Cerebellum (tissue), 4 donors: ENCODE measurements at places on chromosomes 4 and X. TPM values are rescaled to one million over a fixed set of nuclear protein-coding genes. Genes with fewer than 3 reads are reported as not detected.

Gene RAB39B
- total RNA-seq = 20.1 TPM

Gene SSX4B
- not detected for total RNA-seq

Gene KLHL34
- total RNA-seq = 0.09 TPM

Gene P2RY8
- 0.09 TPM for total RNA-seq

Gene CXXC4
- 14.8 TPM for total RNA-seq

Gene SCD5
- total RNA-seq = 134 TPM

Gene TRIM75
- total RNA-seq = not detected

Gene GLRB
- total RNA-seq = 21.6 TPM

Gene NIPAL1
- total RNA-seq = 3.9 TPM

GRCh38 chr4:5921101-5921980, 28.5 kb upstream of the CRMP1 start:
- no peak for DNase-seq

GRCh38 chrX:68830419-68831404, 1.9 kb downstream of the EFNB1 start:
- DNase-seq = no peak

GRCh38 chr4:4610672-4611071, 68.8 kb upstream of the STX18 start:
- DNase-seq = no peak

- DNase-seq = no peak
Observed at GRCh38 chr4:88672987-88673386, 24.6 kb downstream of the NAP1L5 start.

DNA sequence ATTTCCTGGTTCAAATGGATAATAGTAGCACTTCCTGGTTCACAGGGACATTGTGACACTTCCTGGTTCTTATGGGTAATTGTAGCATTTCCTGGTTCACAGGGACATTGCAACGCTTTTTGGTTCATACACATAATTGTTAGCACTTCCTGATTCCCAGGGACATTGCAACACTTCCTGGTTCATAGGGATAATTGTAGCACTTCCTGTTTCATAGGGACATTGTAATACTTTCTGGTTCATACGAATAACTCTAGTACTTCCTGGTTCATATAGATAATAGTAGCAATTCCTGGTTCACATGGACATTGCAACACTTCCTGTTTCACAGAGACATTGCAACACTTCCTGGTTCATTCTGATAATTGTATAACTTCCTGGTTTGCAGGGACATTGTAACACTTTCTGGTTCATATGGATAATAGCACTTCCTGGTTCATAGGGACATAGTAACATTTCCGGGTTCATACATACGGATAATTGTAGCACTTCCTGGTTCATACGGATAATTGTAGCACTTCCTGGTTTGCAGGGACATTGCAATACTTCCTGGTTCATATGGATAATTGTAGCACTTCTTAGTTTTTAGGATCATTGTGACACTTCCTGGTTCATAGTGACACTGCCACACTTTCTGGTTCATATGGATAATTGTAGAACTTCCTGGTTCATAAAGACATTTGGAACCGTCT, 61.6 kb upstream of the CD99 start:
- DNase-seq = no peak

- DNase-seq = peak; percentile 34
Observed at GRCh38 chr4:165207016-165207430, 338 bp upstream of the KLHL2 start.

DNA sequence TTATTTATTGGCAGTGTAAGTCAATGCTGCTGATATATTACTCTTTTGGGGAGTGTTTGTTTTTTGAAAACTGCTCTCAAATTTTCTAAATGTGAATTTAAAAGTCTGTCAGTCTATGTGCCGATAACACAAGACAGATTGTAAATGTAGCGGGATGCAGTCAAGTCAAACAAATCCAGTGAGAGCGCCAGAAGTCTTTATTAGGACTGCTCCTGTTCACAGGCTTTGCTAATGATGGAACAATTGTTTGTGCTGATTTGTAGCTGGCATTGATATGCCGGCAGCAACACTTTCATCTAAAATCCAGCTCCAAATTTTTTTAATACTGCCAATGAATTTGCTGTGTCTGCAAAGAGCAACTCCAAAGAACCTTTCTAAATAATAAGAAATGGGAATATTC, 78.7 kb upstream of the TET2 start:
- no peak for DNase-seq

DNA sequence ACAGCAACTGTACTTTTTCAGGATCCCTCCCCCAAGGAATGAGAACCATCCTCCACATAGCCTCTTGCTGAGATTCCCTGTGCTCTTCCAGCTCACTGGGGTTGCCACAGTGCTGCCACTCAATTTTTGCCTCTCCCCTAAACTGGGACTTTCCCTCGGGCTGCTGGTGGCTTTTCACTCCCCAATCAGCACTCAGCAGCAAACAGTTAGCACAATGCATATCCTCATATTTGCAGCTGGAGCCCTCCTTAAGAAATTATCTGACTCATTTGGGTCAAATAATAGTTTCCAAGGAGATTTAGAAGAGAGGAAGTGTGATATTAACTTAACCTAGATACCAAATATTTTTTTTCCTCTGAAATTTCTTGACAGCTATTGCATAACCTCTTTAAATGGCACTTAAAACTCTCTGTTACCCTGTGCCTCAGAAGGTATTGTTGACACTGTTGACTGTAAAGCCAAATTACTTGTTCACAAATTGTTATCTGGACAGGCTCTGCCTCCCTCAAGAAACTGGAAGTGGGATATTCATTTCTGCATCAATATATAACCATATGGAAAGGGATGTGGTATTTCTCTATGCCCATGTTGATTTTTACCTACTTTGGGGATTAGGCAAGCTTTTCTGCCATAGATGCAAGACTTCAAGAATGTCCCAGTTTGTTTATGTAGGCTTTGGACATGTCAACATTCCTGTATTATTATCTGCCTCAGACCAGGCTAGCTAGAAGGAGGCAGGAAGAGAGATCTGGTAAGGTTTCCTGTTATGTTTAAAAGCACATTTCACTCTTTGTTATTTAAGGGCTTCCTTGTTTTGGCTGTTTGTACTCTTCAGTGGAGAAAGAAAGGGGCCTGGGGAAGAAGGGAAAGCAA, 58.0 kb downstream of the SEPTIN11 start:
- DNase-seq = no peak

DNA sequence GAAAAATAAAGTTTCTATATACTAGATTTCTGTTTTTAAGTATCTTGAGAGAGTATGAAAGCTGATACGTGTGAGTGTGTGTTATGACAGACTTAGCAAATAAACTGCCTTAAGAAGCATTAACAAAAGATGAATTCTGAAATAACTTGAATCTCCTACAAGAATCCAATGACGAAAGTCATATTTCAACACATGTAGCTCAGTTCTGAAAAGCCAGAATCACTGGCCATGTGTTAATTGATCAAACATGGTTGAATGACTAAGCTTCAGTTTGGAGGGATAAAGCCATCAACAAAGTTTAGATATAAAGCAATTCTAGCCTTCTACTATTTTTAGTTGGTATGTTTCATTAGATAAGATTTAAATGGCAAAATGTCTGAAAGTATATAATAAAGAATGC, 88.5 kb upstream of the ETNPPL start:
- no peak for DNase-seq

DNA sequence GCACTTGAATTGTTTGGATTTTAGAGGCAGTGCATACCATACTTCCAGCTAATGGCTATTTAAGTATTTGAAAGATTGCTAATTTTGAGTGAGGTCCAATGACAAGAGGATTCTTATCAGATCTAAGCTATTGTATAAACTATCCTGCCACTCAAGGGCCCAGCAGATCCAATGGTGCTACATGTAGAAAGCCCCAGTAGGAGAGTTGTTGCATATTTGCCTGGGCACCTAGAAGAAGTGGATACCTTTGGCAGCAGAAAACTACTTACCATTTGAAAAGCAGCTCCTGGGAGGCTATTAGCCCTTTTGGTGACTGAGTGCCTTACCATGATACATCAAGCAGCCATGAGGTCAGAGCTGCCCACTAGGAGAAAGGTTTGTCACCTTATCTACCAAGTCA, 447.3 kb downstream of the C4orf33 start:
- no peak for DNase-seq

GRCh38 chr4:60562334-60562733, 637.8 kb upstream of the ADGRL3 start:
- no peak for DNase-seq

GRCh38 chr4:86271057-86271456, 88.8 kb downstream of the MAPK10 start:
- DNase-seq = no peak

- DNase-seq = no peak
Observed at GRCh38 chrX:14753441-14753840, 119.4 kb downstream of the FANCB start.

- no peak for DNase-seq
Observed at GRCh38 chr4:8251110-8251883, 18.3 kb upstream of the HTRA3 start.

DNA sequence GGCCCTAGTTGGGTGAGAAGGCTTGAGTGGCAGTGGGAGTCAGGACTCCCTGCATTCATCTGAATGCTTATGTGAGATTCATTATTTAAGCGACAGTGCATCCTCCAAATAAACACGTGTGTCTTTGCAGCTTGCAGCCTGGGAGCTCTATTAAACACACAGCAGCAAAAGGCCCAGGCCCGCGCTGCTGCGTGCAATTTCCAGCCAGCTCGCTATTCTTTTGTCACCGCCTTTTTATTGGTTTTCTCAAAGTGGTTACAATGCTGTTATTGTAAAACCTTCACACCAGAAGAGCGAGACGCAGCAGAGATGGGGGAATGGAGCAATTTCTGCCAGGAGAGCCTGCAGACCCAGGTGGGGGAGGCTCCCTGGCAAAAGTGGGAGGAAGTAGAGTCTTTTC, 252.5 kb downstream of the BCOR start:
- no peak for DNase-seq

DNA sequence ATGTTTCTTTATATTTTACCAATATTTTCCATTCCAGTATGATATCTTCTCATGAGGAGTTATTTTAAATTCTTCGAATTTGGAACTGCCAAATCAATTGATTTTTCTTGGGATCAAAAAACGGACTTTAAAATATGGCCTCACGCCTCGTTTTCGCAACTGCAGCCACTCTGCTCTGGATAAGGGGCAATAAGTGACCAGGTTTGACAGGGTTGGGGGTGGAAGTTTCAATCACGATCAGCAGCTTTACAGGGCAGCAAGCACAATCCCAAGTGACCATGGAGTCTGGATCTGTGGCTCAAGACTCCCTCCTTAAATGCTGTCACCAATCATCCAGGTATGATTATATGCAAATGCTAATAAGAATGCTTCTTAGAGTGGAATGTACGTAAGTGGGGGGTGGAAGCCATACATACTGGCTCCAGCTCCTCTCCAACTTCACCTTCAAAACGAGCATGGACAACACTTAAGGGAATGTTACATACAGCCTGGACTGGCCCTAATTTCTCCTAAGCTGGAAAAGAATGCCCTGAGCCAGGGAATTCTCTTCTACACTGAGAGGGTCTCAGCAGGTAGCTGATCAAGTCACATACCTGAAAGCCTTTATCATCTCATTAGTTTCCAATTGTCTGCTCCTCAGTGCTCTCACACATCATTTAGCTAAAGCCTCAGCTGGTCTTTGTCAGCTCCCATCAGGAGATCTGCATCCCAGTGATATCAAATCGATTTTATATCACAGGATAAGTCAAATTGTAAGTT, 176.9 kb upstream of the DCAF8L1 start:
- DNase-seq = no peak

DNA sequence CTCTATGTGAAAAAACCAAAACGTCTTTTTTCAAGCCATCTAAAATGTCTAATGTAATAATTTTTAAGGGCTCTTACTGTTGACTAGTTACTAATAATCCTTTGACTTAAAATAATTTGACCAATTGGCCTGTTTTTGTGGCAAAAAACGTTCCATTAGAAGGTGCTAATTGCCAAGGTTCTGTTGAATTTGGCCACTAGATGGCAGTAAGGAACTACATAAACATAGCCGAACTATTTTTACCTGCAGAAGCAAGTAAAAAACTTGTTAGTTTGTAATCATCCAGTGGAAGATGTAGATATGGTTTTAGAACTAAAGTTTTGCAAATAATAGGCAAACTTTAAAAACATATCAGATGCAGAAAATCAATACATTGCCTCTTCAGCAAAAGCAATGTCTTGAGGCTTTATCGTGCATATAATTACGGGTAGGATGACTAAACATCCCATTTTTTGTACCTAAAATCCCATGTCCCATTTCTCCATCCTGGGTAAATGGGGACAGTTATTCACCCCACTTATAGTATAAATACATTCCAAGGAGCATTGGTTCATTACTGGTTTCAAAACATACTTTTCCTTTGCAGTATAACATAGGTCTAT, 57.6 kb downstream of the PROM1 start:
- DNase-seq = peak; percentile 54

DNA sequence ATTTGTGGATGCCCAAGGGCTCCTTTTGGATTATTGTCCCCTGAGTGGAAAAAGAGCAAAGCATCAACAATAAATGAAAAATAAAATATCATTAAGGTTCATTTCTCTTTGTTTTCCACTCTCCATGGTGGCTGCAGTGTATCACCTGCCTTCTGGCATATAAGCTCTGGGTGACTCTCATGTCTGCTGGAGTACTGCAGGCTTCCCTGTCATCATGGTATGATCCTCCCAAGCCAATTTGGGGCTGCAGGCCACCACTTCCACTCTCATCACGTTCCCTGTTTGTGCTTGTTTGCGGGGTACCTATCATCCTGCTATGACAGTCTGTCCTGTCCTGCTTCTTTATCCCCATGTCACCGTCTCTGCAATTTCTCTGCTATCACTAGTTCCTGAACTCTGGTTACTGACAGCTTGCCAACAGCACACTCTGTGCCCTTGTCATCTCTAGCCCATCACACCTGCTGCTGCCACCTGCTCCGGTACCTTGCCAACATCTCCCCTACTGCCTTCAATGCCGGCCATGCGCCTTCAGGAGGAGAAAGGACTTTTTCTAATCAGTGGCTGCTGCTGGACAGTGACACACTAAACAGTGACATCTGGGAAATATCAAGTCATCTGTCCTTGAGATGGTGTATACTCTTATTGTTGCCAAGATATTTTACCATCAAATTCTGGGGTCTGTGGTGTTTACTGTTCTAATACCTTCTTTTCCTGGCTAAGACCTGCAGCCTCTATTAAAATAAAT, 23.0 kb upstream of the FGF5 start:
- peak; percentile 80 for DNase-seq

DNA sequence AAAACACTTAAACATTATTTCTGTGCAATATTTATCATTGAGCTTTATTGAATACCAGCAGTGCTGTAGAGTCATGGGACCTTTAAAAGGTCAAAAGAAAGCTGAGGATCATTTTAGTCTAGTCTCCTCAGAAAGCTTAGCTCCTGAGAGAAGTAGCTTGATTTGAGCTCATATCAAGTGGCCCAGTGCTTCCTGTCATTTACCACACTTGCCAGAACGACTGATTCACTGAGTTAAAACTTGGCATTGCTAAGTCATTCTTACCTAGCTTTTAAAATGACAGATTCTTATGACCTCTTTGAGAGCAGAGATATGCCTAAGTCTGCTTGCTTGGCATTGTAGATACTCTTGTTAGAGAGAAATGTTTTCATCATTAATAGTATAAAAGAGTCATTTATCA, 15.2 kb downstream of the SEPTIN11 start:
- DNase-seq = no peak

DNA sequence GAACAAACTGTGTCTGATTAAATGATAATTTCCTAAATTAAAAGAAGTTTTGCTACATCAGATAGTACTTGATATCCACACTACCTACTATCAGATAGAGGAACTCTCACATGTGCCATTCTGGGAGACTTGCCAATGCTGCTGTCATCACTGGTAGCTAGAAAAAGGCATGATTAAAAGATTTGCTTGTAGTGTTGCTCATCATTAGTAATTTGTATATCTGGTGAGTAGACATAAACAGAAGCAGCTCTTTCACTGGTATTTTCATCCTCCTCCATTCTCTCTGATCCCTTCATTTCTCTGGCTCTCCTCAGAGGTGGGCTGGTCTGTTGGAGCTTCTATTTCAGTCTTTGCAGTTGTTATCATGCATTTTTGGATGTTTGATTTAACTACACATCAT, 56.0 kb downstream of the SPRY1 start:
- DNase-seq = peak; percentile 2
